ENCODE measurements at places on chromosomes 5 and 9.

GRCh38 chr9:6902423-6902822 lies 144.7 kb downstream of the KDM4C start:
- DNase-seq: no peak

- no peak for DNase-seq
These were observed 4.1 kb upstream of the DNAJB5 start for GRCh38 chr9:34985311-34985899.

DNA sequence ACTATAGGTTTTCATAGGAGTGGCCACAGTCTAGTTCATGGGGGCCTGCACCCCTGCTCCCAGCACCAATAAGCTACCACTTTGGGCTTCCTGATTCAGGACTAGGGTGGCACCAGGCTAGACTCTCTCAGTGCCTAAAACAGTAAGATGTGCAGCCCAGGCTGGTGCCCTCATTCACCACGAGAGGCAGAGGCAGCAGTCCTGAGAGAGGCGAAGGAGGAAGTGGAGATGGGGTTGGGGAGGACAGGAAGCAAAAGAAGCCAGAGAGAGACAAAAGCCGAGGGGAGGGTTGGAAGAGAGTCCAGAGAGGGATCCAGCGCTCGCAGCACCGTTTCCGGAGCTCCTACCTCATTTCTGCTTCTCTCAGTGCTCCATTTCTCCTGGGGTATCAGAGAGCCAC lies 180.9 kb downstream of the MED10 start:
- DNase-seq: no peak

GRCh38 chr5:137141779-137142178 lies 357.3 kb downstream of the SPOCK1 start:
- DNase-seq: no peak

- peak; percentile 44 for DNase-seq
These were observed 715 bp downstream of the LCN8 start for GRCh38 chr9:136757328-136757727.

GRCh38 chr9:7405924-7406604 lies 393.5 kb downstream of the DMAC1 start:
- DNase-seq: no peak

DNA sequence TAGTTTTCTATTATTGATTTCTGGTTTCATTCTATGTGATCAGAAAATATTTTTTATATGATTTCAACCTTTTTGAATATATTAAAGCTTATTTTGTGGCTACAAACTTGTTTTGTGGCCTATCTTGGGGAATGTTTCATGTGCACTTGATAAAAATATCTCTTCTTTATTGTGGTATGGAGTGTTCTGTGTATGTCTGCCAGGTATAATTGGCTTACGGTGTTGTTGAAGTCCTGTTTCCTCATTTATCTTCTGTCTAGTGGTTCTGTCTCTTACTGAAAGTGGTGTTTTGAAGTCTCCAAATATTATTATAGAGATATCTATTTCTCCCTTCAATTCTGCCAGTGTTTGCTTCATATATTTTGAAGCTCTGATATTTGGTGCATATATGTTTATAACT lies 9.6 kb downstream of the CARD19 start:
- DNase-seq: no peak

DNA sequence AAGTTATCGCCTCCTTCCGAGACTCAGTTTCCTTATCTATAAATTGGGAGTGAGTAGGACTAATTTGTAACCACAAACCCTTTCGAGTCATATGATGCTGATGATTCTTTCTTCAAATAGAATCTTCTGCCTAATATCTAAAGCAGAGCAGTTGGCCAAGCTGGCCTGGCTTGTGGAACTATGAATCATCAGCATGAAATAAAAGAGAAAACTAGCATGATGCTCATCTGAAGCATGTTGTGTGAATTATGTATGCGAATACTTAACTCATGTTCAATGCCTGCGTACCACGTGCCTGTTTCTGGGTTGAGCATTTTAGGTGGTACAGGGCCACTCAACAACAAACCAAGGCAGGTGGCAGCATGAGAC lies 15.0 kb upstream of the ORM1 start:
- DNase-seq: no peak

DNA sequence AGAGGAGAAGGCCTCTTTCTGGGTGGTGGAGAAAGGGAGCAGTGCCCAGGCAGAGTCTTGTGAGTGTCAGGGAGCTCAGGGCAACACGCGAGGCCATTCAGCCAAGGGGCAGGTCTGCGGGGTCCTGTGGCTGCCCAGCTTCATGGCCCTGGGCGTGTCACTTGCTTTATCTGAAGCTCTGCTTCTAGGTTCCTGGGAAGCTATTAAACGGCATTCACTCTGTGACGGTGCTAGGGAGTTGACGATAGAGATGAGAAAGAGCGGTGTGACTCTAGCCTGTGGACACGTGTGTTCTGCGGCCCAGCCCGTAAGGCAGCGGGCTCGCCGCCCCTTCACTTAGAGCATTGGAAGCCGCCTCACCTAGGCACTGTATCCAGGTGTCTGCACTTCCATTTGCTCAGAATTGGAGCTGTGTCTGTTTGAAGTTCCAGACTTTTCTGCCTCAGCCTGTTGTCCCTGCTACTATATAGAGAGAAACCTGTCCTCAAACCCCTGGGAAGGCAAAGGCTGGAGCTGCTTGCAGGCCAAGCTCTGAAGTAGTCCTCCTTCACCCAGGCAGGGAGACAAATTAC lies 88.3 kb downstream of the PHF2 start:
- DNase-seq: no peak

- DNase-seq: no peak
These were observed 89.0 kb upstream of the NIPBL start for GRCh38 chr5:36787365-36788093.

GRCh38 chr5:36712706-36713105 lies 106.3 kb downstream of the SLC1A3 start:
- DNase-seq: no peak

- no peak for DNase-seq
These were observed 139.1 kb upstream of the MAP3K1 start for GRCh38 chr5:56676091-56676768.

- DNase-seq: no peak
These were observed 24.8 kb downstream of the CCNJL start for GRCh38 chr5:160287378-160288051.

GRCh38 chr9:1154739-1155138 lies 104.6 kb downstream of the DMRT2 start:
- no peak for DNase-seq

GRCh38 chr9:123262338-123262737 lies 6.0 kb downstream of the STRBP start:
- DNase-seq: no peak
